Hippocampal formation (tissue), 2 donors: ENCODE measurements at places on chromosomes 5 and 9.

GRCh38 chr9:124202447-124202971, 55.2 kb upstream of the NEK6 start:
- peak; percentile 39 for DNase-seq

- no peak for DNase-seq
Measured at GRCh38 chr5:120297616-120298015, 166.5 kb upstream of the PRR16 start.

GRCh38 chr5:67425514-67425913, 228.9 kb upstream of the CD180 start:
- no peak for DNase-seq

DNA sequence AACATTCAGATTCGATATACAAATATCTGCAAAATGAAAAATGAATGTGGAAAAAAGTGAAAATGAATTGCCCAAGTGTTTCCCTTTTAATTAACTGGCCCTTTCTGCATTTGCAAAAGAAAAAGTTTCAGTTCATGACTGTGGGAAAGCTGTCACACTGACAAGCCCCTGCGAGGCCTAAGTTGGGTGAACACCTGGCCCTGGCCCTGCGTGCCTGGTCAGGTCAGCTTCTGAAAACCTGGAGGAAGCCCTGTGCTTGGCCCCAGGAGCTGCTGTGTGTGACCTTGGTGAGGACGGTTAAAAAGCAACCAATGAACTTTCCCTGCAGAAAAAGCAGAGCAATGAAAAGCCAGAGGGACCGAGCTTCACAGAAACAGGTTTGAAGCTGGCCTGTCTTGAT, 41.0 kb upstream of the SHC3 start:
- no peak for DNase-seq

DNA sequence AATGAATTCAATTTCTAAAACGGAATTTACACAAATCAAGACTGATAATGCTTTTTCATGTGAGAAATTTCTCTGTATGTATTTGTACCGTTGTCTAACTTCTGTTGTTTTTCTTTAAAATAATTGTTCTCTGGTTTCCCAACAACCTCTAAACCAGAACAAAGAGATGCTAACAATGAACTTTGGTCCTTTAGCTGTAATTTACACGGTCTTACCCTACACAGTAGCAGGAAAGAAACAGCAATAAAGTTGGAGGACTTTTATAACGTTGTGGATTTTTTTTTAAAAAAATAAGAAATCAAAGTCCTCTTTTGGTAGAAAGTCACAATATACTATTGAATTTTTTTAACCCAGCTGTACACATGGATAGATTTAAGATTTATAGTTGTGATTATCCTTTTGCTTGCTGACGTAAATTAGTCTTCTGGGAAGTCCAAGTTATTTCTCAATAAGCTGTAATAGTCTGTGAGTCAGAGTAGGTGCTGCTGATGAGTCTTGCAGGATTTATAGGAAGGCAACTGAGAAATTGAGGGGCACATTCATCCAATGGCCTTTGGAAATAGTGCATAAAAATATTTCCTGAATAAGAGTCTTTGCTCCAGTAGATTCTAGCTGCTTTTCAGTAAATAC, 76.8 kb upstream of the PCSK1 start:
- no peak for DNase-seq

GRCh38 chr5:167967494-167968177, 323.8 kb upstream of the WWC1 start:
- no peak for DNase-seq
